Activated T-helper 1 cell treated with anti-CD3 and anti-CD28 coated beads, Interleukin-2, amount 50 U/mL, for 16 hours (primary cell): ENCODE measurements at places on chromosomes 6 and 20.

- DNase-seq: no peak
These were observed 20.4 kb upstream of the ZNF318 start for GRCh38 chr6:43389730-43390295.

- DNase-seq: no peak
These were observed 323.4 kb downstream of the BTBD3 start for GRCh38 chr20:12241065-12241464.

DNA sequence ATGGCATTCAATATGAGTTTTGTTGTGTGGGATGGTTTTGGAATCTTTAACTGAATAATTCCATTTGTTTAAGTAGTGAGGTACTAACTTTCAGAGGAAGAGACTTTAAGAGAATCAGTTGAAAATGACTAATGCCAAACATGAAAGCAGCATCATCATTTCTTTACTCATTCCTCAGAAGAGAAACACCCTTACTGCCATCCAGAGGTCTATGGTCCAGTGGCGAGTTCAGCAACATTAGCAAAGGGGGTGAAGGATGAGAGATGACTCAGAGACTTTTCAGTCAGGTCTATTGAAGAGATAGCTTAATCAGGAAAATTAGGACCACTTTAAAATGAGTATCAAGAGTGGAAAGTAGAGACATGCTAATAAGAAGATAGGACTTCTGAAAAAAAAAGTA, 118.8 kb downstream of the COL19A1 start:
- DNase-seq: no peak

DNA sequence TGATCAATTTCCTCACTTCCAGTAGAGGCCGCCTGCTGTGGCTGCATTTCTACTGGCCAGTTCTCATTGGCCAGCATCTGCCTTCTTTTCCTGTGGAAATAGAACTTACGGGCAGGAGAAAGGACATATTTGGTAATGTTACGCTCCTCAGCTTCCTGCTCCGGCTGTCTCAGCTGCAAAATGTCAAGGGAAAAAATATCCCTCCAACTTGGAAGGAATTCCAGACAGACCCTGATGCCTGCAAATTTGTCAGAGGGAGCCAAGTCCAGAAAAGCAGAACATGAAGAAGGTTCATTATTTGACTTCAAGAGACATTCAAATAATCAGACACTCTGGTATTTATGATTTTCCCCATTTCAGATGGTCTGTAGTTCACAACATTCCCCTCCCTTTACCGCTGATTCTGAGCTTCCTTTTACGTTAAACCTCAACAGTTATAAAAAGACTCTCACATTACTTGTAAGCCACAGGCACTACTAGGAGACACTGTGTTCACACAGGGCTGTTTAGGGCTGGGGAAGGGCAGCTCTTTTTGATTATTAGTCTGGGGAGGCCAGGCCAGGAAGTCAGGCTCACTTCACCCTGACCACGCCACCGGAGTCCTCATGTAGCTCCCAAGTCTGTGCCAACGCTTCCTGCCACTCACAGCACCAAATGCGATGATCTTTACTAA, 179.6 kb upstream of the CCN2 start:
- no peak for DNase-seq

- no peak for DNase-seq
These were observed 29.3 kb downstream of the PDRG1 start for GRCh38 chr20:31922588-31922987.

DNA sequence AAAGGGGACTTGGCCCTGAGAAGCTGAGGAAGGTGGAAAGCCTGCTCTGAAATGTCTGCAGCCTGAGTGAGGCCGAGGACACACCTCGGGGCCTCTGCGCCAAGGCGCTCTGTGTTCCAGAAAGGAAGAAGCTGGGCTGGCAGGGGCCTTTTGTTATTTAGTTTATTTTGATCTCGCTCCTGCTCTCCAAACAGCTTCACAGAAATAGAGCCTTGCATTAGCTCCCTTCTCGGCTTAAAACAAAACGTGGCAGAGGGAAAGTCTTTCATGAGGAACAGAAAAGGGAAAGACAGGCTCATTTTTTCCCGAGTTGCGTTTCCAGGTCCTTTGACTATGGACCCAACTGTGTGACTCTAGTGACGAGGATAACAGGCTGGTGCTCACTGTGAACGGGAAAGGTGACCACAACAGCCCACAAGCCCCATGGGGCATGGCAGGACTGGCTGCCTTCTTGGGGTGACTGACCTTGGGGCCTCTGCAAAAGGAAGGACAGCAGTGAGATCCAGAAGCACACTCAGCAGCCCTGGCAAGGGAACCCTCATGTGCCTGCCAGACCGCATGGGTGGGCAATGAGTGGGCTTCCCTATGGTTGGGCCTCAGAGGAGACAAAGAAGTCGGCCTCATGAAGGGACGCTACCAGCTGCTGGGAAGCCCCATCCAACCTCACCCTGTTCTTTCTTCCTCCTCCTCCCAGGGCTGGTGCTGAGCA, 18.7 kb downstream of the LEMD2 start:
- no peak for DNase-seq

DNA sequence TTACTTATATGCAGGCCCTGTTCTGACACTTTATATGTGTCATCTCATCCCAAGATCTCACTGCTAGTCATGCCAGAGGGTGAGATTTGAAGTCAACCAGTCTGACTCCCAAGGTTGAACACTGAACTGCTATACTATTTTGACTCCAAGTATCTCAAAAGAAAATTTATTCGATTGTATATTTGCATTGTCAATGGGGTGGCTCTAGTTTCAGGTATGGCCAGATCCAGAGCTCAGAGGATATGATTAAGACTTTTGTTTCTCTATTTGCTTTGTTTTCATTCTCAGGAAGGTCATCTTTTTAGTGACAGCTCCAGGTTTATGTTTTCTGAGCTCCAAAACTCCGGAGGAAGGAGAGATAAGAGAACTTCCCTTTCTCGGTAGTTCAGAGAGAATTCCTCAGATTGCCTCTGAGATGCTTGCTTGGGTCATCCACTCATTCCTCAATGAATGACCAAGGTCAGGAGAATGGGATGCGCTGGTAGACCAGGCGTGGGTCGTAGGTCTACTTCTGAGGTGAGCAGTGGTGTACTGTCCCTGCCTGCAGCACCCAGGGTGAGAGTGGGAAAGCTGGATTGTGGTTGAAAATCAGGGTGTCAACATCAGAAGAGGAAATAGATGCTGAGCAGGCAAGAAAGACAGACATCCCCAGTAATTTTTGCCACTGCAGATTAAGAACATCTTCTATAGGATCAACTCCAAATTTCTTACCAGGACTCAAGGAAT, 99.3 kb downstream of the PFDN4 start:
- no peak for DNase-seq

DNA sequence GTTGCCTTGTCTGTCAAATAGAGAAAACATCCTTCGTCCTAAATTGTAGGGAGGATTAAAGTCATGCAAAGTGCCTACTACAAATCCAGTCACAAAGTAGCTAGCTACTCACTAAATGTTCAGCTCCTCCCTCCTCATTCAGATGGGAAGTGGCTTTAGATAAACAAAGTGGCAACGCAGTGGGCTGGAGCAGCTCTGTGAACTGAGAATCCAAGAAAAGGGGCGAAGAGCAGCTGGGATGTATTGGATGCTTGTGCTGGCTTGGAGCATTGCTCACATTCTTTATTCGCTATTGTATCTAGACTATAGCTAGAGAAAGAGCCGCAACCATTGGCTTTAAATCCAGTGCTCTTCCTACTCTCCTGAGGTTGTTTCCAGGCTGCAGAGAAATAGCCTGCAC, 10.3 kb downstream of the MOG start:
- DNase-seq: no peak

DNA sequence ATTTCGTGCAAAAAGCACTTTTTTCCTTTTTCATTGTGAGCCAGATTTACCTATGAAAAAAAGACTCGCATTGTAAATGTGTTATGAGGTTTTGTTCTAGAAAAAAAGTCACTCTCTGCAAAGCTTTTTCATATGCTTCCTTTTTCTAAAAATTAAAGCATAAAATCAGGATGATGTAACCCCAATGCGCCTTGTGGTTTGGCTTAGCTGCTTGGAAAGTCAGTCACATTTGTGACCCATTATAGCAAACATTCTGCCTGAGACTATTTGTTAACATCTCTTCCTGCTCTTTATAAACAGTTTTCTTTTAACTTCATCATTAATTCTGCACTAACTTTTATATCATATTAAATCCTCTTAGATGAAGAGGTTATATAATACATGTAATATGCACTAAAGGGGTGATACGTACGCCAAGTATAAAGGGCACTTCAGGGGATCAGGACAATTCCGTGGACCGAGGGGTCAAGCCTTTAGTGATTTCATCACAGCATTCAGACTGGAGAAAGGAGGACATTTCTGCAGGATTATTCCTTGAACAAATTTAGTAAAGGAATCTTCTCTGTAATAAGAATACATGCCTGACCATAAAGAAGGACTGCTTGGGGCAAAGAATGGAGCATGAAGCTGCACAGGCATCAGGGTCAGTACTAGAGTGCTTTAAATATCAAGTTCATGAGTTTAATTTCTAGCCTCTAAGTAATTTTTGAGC, 48.1 kb upstream of the SMLR1 start:
- DNase-seq: no peak

- no peak for DNase-seq
These were observed 35.3 kb downstream of the KIF16B start for GRCh38 chr20:16537918-16538317.

GRCh38 chr6:52815167-52816092, 11.8 kb upstream of the GSTA1 start:
- DNase-seq: peak; percentile 6

GRCh38 chr6:158815379-158815724, 3.8 kb downstream of the EZR start:
- DNase-seq: no peak

- DNase-seq: no peak
These were observed 51.6 kb downstream of the MBOAT1 start for GRCh38 chr6:20160541-20161283.

DNA sequence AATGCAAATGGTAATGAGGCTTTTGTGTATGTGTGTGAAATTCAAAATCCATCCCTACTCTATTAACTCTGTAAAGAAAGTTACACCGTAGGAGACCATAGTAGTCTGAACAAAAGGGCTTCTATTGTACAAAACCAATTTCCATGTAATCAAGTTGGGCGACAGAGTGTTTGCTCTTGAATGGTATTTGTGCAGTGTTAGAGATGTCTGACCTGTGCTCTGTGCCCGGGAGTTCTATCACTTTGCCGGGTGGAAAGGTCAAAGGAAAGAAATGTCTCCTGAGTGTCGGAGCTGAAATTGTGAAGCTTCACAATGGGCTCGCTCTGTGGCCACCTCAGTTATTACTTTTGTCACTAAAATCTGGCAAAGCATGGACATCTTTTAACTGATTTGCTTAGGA, 312.0 kb downstream of the SAMD5 start:
- no peak for DNase-seq

DNA sequence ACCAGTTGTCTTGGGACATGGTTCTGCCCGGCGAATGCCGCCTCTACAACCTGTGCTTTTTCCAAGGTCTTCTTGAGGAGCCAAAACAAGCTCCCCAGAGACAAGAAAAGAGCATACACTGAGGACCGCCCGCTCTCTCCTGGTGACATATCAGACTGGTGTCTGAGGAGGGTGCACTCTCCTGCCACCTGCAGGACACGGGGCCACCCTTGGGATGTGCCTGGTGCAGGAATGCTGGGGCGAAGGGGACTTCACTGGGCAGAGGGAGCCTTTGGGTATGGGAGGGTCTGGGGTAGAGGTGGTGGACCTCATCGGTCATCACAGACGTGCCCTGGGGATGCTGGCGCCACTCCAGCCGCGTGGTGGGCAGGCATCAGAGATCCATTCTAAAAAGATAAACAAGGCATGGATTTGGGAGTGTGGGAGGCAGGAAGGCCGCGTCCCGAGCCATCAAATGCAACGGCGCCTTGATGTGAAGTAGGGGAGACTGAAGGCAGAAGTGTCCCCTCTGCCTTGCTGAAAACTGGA, 163.3 kb downstream of the CD83 start:
- no peak for DNase-seq

GRCh38 chr6:8047541-8048292, 16.5 kb downstream of the BLOC1S5 start:
- no peak for DNase-seq

GRCh38 chr6:112389361-112389760, 42.2 kb downstream of the RFPL4B start:
- DNase-seq: no peak

DNA sequence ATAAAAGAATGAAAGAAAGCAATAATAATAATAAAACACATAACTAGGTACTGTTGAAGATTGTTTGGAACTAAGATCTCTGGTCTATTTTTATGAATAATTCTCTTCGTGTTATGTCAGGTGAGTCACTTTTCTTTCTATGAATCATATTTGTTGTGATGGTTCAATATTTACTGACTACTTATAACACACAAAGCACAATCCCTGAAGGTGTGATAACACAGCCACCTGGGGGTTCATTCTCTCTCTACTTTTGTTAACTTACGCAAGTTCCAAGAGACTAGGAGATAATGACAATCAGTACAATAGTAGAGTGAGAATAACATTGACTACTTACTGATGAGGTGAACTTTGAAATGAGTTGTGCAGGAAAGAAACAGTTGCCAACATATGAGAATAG, 149.9 kb downstream of the IBTK start:
- no peak for DNase-seq

GRCh38 chr20:46572790-46573189, 22.3 kb upstream of the OCSTAMP start:
- DNase-seq: no peak

GRCh38 chr6:115570331-115570730, 490.4 kb downstream of the FRK start:
- DNase-seq: no peak

- no peak for DNase-seq
These were observed 37.8 kb downstream of the EIF2S2 start for GRCh38 chr20:34074101-34074760.

DNA sequence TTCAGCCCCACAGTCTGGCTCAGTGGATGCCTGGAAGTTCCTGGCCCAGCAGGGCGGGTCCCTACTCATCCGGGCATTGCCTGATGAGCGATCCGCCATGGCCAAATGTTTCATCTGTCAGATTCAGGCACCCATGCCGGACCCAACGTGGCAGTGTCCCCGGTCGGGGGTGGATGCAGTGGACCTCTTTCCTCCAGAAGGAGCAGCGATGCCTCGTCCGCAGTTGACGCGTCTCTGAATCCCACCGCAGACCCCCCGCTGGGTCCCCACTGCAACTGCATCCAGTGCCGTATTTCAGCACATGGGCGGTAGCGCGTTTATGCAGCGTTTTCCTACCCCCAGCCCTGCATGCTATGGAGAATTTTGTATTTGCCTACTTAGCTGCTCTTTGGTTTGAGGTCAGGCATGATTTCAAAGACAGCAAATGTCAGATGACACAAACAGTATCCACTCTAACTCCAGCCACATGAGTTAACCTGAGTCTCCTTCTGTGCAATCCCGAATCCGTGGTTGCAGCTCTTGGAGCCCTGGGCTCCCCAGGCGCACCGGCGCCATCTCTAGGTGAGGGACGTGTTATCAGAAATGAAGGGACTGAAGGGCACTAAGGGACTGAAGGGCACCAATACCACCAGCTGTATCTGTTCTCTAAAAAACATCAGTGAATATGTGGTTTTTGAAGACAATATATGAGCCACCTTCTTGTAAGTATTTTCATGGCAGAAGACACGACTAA, 72.6 kb upstream of the THBS2 start:
- no peak for DNase-seq

- no peak for DNase-seq
These were observed 19.2 kb upstream of the KCNG1 start for GRCh38 chr20:51042064-51042463.
